ENCODE measurements at places on chromosomes 3 and 15. TPM values are rescaled to one million over a fixed set of nuclear protein-coding genes. Genes with fewer than 3 reads are reported as not detected.

The PARL gene
- 37.5 TPM for polyA plus RNA-seq

The RCCD1 gene
- polyA plus RNA-seq, result 9.9 TPM

The GUCA1C gene
- not detected for polyA plus RNA-seq

The CCDC80 gene
- 0.89 TPM for polyA plus RNA-seq

The CDHR4 gene
- 0.96 TPM for polyA plus RNA-seq

The CCDC54 gene
- polyA plus RNA-seq, result not detected

The GOLGA8R gene
- polyA plus RNA-seq, result not detected

The FBXW12 gene
- polyA plus RNA-seq, result 0.85 TPM

The SLC12A1 gene
- polyA plus RNA-seq, result 0.16 TPM
